HTR-8/SVneo (cell line): ENCODE measurements at places on chromosomes 3 and 15.
A peak's percentile ranks its signal among the peaks of the same experiment; 100 is the strongest.

DNA sequence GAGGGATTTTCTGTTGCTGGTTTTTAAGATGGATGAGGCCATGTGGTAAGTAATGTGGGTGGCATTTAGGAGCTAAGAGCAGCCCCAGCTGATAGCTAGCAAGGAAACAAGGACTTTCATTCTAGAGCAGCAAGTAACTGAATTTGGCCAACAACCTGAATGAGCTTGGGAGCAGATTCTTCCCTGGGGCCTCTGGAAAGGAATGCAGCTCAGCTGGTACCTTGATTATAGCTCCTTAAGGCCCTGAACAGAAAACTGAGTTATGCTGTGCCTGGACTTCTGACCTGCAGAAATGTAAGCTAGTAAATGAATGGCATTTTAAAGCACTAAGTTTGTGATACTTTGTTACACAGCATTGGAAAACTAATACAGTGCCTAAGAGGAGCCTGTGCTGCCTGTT lies 565.5 kb downstream of the PDCD6IP start:
- no peak for DNase-seq

- no peak for DNase-seq
These were observed 298 bp downstream of the BCL2L10 start for GRCh38 chr15:52112203-52112750.

DNA sequence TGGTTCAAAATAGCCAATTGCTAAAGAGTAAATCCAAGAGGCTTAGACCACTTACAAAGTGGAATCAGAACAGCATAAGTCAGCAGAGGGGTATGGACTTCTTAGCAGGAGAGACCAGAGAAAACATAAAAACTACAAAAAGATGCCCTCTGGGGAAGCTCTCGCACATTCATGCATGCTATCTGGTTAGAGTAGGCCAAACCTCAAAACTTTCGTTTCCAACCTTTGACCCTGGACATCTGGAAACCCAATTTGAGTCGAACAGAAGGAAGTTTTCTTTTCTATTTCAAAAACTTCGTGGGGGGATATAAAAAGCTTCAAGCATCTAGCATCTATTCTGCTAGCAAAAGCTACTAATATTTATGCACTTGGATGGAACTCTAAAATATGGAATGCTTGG lies 523.9 kb upstream of the AGTR1 start:
- no peak for DNase-seq

DNA sequence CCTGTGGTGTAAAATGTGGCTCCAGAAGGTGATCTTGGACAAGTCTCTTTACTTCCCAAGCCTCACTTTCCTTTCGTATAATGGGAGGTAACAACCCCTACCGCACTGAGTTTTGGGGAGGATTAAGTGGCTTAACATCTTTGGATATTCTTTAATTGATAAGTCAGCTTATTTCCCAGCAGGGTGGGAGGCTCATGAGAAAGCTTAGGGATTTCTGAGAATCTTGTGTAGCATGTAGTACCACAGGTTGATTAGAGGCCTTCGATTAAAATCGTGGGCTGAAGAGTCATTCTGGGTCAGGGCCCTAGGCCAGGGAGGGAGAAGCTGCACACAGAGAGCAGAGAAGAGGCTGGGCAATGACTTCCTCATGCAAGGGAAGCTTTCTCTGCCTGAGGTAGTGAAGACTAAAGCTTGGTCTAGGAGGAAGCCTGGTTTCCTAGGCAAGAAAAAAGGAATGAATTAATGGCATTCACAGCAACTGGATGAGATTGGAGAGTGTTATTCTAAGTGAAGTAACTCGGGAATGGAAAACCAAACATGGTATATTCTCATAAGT lies 1.5 kb upstream of the NMNAT3 start:
- DNase-seq, result no peak

GRCh38 chr3:182739619-182740018 lies 53.7 kb upstream of the ATP11B start:
- peak; percentile 45 for DNase-seq

DNA sequence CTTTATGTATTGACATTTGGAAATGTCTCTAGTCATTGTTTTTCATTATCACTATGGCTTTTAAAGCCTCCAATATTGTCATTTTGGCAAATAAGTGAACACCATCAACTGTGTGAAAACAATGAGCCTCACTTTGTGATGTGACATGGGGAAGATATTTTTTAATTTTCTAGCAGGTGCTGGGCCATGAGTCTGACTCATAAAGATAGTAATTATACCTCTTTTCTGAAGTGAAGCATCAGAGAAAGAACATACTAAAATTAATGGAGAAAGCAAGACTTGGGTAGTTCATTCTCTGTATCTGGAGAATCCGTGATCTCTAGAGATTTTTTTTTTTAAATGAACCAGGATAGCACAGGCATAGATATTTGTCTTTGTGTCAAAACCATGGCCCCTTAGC lies 100.8 kb downstream of the CCNL1 start:
- DNase-seq, result no peak

GRCh38 chr3:25520926-25521559 lies 93.0 kb downstream of the RARB start:
- DNase-seq, result no peak

- DNase-seq, result no peak
These were observed 1015.5 kb upstream of the CFAP20DC start for GRCh38 chr3:60065227-60065868.

DNA sequence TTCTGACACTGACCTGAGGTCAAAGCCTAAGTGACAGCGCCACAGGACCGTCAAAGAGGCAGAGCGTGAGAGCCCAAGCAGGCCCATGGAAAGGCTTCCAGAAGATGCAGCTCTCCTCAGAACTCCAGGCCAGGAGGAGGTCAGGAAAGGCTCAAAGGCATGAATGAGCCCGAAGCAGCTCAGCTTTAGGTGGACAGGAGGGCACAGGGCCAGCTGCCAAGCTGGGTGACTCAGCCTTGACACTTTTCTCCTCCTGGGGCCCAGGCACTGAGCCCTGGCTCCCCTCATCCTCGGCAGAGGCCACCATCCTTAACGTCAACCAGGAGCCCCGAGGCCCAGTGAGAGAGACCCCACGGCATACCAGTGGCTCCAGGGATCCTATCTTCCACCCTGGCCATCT lies 62.9 kb downstream of the ADCY5 start:
- DNase-seq, result peak; percentile 60

DNA sequence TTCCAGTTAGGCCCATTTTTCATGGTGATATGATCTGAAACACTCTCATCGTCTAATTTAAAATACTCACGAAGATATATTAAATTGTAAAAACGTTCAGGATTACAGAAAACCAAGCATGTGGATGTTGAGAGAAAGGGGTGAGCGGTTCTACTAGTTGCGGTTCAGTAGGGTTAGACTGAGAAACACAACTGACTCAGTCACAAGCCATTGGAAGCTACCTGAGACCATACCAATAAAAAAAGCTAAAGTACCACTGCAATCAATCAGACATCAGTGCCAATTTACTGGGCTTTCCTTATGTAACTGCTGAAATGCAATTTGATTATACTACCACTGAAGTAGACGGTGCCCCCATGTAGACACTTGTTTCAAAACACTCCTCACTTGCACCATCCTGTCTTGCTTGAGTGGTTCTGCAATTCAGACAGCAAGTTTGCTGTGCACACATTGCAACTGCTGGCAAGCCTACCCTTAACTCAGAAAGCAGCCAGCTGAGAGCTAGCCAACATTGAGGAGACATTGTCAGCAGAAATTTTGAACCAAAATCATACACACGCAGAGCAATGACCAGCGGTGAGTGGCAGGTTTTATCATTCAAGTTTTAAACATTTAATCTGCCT lies 368.7 kb upstream of the ARHGEF26 start:
- no peak for DNase-seq

GRCh38 chr3:10977892-10978510 lies 14.5 kb upstream of the SLC6A1 start:
- DNase-seq, result no peak

GRCh38 chr3:123396171-123397049 lies 52.5 kb downstream of the ADCY5 start:
- DNase-seq, result no peak

DNA sequence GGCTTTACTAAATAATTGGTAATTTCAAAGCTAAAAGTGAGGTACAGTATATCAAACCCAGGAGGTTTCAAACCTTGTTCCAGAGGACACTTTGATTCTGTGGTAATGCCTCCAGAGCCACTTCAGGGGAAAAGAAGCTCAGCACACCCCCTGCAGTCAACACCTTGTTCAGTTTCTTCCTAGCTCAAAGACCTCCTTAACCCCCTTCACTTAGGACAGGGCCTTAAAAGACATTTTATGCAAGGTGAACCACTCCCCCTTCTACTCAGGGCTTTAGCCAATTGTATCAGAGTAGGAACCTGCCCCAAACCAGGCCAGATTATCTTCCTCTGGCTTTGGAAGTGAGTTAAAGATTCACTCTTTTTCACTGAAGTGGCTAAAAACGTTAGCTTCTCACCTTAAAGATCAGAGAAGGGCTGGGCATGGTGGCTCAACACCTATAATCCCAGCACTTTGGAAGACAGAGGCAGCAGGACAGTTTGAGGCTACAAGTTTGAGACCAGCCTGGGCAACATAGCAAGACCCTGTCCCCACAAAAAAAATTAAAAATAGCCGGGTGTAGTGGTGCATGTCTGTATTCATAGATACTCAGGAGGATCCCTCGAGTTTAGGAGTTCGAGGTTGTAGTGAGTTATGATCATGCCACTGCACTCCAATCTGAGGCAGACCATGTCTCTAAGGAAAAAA lies 3.4 kb downstream of the DENND6A start:
- DNase-seq, result no peak

DNA sequence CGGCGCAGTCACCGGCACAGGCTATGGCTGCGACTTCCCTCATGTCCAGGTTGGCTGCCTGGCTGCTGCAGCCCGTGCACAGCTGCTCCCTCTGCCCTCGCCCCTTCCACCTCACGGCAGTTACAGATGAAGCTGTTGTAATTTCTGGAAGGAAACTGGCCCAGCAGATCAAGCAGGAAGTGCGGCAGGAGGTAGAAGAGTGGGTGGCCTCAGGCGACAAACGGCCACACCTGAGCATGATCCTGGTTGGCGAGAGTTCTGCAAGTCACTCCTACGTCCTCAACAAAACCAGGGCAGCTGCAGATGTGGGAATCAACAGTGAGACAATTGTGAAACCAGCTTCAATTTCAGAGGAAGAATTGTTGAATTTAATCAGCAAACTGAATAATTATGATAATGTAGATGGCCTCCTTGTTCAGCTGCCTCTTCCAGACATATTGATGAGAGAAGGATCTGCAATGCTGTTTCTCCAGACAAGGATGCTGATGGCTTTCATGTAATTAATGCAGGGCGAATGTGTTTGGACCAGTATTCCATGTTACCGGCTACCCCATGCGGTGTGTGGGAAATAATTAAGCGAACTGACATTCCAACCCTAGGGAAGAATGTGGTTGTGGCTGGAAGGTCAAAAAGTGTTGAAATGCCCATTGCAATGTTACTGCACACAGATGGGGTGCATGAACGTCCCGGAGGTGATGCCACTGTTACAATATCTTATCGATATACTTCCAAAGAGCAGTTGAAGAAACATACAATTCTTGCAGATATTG lies 13.2 kb upstream of the GNB4 start:
- DNase-seq, result no peak

GRCh38 chr3:55445551-55445950 lies 41.6 kb downstream of the WNT5A start:
- DNase-seq, result no peak

DNA sequence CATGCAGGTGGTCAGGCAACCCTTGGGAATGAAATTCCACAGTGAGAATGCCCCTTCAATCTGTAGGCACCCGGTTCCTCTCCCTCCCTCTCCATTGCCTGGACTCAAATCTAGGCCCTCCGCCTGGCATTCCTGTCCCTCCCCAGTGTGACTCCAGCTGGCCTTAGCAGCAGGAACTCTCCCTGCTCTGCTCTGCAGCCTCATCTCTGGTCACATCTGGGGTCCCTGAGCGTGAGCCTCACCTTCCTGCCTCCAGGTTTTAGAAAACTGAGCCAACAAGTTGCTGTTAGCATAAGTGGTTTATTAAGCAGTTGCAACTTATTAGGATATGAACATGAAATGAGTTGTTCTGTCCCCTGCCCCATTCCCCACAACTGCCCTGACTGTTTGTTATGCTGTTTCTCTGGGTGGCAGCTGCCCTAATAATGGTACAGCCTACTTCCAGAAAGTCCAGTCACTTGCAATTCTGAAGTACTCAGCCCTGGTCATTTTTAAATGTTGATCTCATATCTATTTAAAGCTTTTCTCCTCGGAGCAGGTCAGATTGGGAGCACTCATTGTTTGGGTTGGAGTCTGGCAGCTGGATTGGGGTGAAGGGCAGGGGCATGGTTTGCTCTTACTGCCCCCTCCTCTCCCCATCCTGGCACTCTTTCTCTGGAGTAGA lies 63.0 kb upstream of the ANKRD34C start:
- no peak for DNase-seq

GRCh38 chr3:58064923-58065638 lies 56.9 kb downstream of the FLNB start:
- no peak for DNase-seq

GRCh38 chr3:121155028-121155427 lies 247.0 kb downstream of the STXBP5L start:
- DNase-seq, result peak; percentile 5

DNA sequence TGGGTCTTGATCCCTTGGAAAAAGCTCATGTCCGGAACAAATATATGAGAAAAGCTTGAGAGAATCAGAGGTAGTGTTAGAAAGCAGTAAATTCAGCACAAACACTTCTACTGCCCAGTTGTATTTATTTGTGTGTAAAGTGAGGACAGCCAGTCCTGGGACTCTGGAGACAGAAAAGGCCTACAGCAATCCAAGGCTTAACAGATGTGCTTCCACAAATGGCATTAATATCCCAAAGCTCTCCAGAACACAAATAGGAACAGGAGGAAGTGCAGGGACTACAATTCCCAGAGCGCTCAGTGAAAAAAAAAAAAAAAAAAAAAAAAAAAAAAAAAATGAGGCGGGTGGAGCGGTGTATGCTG lies 390 bp upstream of the AP2M1 start:
- no peak for DNase-seq

DNA sequence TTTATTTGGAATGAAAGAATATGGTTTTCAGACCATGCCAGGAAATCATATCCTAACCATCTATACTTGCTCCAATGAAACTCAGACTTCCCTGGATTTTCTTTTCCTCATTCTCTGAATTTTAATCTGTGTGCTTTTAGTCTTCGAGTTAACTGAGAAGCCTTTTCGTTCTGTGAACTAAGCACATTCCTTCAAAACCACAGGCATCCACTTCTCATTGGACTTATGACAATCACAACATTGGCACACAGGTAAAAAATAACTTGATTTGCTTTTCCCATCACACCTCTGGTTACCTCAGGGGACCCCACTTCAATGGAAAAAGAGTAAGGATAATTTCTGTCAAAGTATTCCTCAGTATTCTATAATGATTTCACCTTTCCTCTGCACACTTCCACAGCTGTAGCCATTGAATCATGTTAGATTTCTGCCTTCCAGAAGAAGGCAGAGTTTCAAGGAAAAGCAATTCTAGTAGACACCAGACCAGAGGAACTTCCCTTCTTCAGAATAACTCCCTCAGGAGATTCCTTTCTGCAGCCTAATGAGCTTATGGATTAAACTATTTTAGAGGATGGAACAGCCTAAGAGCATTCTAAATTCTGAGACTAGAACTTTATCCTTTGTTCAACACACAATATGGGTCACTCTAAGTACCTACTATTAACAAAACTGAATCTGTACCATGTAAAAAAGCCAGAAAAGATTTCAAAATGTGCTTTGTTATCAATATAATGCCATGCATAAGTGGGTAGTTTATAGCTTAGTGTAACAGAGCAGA lies 15.9 kb downstream of the COMMD2 start:
- DNase-seq, result peak; percentile 30

GRCh38 chr15:97972366-97972765 lies 11.9 kb downstream of the ARRDC4 start:
- no peak for DNase-seq
